Muscle of leg (tissue), 16 donors: ENCODE measurements at places on chromosomes 1 and 21. TPM values are rescaled to one million over a fixed set of nuclear protein-coding genes. Genes with fewer than 3 reads are reported as not detected.

OR14K1 gene
- total RNA-seq, result not detected

GSTM3 gene
- 51.3 TPM for total RNA-seq

TXLNA gene
- 32.8 TPM for total RNA-seq

RHCE gene
- total RNA-seq, result 0.44 TPM

DNA sequence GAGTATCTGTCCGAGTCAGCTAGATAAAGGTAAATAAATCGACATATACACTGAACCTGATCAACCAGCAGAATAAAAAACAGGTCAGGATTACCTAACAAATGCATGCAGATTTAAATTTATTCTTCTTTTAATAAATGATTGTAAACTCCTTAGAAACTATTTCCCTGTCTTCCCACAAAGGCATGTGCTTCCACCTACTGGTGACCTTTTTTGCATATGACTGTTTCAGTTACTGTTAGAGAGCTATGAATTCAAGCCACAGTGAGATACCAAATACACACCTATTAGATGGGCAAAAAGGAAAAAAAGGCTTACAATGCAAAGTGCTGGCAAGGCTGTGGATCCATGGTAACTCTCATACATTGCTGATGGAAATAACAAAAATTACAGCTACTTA lies 957.4 kb upstream of the NCAM2 start:
- no peak overlapping the region for H3K27ac ChIP-seq
- H3K4me1 ChIP-seq, result no peaks in the 10 kb centered on the region
- H3K27me3 ChIP-seq, result no peaks in the 10 kb centered on the region
- peak; percentile 20 for DNase-seq

DNA sequence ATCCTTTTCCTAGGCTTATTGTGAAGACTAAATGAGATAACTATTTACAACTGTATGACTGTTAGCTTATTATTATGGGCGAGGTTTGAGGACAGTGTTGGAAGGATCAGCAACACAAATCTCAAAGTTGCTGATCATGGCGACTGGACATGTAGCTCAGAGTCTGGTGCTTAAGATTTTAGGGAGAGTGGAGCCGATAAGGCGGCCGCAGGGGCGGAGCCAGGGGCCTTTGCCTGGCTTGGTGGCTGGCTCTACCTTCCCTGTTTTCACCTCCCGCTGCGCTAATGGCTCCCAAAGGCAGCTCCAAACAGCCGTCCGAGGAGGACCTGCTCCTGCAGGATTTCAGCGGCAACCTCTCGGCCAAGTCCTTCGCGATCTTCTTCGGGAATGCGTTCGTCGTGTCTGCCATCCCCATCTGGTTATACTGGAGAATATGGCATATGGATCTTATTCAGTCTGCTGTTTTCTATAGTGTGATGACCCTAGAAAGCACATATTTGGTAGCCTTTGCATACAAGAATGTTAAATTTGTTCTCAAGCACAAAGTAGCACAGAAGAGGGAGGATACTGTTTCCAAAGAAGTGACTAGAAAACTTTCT lies 45.5 kb downstream of the GIPC2 start:
- H3K4me3 ChIP-seq, result no peak overlapping the region
- H3K27me3 ChIP-seq, result no peaks in the 10 kb centered on the region
- DNase-seq, result no peak
- no peaks in the 10 kb centered on the region for H3K36me3 ChIP-seq

- H3K4me3 ChIP-seq, result peak overlapping the region; percentile 78
- no peaks in the 10 kb centered on the region for H3K36me3 ChIP-seq
- no peaks in the 10 kb centered on the region for H3K27me3 ChIP-seq
Measured at GRCh38 chr1:108560189-108560873, 431 bp downstream of the EEIG2 start.
